Fibroblast of skin of scalp (primary cell): ENCODE measurements at places on chromosomes 12 and 14.

DNA sequence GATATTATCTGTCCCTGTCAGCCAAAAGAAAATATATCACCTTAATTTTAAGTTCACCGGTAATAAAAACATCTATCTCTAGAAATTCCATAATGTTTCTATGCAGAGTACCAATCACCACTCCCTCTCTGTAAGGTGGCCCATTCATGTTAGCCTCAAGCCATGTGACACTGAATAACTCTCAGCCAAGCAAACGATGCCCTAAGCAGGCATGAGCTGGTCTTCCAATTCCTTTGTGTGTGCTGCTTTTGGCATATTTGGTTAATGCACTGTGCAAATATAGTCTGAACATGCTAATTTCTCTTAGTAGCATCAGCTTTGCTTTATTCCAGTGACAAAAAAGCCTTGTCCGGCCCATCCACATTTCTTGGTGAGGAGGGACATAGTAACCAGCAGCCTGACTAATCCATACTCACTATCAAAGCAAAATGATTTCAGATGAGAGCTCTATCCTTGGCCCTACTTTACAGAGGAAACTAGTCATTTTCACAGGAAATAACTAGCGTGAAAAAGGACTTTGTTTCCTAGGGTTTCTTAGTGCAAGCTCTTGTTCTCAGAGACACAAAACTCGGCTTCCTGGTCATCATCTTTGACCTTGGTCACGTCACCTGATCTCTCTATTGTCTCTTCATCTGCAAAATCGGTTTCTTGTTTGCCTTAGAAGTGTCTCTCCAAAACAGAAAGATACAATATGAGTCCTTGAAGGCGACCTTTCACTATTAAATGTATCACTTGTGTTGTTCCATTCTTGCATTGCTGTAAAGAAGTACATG, 59.2 kb upstream of the RTRAF start:
- DNase-seq = no peak

- DNase-seq = peak; percentile 48
Measured at GRCh38 chr12:50734409-50735263, 29.3 kb upstream of the ATF1 start.

DNA sequence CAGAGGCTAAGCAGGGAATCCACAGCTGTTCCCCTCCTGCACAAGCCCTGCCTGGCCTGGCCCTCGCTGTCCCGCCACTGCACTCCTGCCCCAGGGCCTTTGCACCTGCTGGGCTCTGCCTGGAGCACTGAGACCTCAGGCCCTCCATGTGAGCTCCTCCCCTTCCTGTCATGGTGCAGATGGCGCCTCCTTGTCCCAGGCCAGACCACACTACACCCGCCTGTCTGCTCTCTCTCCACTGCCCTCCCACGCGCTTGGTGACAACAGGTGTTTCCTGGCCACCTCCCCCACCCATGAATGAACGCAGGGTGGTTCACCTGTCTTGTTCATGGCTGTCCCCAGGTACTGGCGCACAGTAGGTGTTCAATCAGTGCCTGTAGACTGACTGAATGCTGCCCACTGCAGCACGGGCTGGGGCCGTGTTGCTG, 82.9 kb downstream of the NCOR2 start:
- DNase-seq = no peak

GRCh38 chr14:62162998-62163589, 400.9 kb downstream of the SNAPC1 start:
- DNase-seq = peak; percentile 42

DNA sequence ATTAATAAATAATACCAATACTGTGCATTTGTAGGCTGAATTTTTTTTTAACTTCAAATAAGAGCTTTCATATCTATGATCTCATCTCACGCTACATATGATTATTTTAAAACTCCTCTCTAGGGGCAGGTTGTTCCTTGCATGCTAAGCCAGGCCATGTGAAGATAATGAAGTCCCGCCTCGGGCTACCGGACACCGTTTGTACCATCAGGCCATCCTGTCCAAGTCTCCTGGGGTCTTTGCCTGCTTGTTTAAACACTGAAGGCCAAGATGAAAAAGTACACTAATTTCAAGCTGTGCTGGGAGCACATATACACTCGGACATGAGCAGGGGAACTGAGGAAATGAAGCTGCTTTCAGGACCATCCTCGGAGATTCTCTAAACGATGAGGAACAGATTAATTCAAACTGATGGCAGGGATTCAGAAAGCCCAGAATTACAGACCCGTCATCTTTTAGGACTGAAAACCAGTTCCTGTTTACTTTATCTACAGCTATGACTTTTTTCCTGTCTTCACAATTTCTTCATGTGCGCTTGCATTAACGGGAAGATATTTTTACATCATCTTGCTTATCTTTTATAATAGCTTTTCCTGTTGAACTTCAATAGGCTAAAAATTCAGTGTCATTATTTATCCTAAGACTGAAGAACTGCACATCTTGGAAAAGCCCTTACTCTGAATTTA, 6.3 kb upstream of the ABHD12B start:
- no peak for DNase-seq

GRCh38 chr14:99432485-99432884, 48.2 kb downstream of the SETD3 start:
- peak; percentile 19 for DNase-seq

DNA sequence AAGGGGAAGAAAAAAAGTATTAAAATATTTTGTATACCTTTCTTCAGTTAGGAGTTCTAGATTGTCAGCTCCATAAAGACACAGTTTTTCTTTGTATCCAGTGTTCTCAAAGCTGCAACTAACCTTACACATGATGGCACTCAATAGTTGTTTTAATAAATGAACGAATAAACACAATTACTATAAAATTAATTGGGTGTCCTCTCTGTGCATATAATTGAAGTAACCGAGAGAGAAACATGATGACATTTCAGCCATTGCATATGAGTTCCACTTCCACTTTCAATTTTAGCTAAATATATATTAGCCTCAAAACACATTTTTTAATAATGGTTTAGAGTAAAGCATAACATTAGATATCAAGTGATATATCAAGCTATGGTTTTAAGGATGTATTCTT, 671.2 kb downstream of the LRFN5 start:
- no peak for DNase-seq

DNA sequence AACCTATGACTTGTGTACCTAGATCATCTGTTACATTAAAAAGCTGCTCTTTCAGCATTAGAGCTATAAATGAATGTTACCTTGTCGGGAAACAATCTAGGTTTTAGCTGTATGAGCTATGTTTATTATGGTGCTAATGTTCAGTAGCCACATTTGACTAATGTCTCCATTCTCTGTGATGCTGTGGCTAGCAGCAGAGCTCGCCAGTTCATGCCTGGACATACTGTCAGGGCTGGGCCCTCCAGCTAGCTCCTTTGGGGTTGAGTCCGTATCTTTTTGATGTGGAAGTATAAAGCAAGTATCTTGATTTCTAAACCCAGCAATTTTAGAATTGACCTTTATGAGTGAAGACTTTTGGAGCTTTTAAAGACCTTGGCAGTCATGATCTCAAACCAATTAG, 36.1 kb downstream of the USP44 start:
- no peak for DNase-seq

GRCh38 chr12:51403681-51404136, 12.5 kb upstream of the GALNT6 start:
- no peak for DNase-seq

GRCh38 chr12:49661191-49661590, 37.8 kb downstream of the PRPF40B start:
- DNase-seq = no peak

DNA sequence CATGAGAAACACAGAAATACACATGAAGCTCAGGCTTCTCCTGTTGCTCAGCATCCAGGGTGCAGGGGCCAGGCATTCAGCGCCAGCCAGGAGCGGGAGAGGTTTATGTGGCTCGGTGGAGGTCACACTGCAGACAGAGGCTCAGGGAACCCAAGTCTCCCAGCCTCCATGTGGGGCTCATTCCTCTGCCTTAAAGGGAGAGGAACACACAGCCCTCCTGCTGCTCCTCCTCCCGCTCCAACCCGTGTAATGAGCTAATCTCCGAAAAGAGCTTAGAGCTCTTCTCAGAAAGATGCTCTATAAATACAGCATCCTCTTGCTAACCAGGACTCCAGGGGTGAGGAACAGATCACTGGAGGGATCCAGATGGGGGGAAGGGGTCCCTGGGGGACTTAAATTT, 28.2 kb downstream of the FGF6 start:
- no peak for DNase-seq

- DNase-seq = no peak
Measured at GRCh38 chr14:70981000-70981952, 74.0 kb downstream of the PCNX1 start.

GRCh38 chr12:65821336-65821735, 2.9 kb upstream of the HMGA2 start:
- peak; percentile 38 for DNase-seq

GRCh38 chr12:78181544-78182162, 351.0 kb downstream of the NAV3 start:
- peak; percentile 40 for DNase-seq
